ENCODE measurements at places on chromosomes 2 and 18.

DNA sequence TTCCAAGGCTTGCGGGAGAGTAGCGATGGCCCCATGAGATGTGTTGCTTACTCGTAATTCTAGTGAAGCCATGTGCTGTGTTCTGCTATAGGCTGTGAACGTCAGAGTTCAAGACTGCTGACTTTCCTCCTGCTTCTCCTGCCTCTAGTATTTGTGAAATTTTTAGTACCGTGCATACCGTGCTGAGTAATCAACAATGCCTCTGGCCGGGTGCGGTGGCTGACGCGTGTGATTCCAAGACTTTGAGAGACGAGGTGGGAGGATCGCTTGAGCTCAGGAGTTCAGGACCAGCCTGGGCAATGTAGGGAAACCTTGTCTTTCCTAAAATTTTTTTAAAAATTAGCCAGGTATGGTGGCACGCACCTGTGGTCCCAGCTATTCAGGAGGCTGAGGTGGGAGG, 59.9 kb upstream of the B3GNT7 start:
- no peak for DNase-seq

DNA sequence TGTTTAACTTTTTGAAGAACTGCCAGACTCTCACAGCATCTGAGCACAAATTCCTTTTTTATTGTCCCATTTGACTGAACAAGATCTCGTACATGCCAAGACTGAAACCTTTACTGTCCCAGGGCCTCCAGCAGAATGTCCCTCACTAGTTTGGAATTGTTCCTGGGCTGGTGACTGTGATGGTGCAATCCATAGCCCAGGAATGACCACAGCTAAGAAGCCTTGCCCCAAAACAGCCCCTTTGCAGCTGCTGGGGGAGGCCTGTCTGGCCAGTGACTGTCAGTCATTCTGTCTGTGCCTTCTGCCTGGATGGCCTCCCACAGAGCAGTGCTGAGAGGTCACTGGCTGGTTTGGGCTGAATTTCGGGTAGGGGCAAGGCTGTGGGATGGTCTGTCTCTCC, 184.5 kb upstream of the MSH6 start:
- no peak for DNase-seq

DNA sequence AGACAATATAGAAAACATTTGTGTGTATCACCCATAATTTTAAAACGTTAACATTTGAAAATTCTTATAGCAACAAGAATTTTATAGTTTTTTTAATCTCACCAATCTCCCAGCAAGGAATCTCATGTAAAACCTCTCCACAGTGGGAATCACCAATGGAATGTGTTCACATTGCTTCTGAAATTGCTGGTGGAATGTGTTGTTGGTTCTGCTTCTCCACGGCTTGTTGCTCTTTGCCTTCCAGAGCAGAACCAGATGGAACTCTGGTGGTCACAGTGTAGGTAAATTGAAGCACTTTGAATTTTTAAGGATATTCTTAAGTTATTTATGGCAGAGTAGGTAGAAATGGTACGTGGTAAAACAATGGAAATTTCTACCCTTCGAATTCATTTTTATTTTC, 35.1 kb downstream of the DCAF17 start:
- DNase-seq, result no peak

DNA sequence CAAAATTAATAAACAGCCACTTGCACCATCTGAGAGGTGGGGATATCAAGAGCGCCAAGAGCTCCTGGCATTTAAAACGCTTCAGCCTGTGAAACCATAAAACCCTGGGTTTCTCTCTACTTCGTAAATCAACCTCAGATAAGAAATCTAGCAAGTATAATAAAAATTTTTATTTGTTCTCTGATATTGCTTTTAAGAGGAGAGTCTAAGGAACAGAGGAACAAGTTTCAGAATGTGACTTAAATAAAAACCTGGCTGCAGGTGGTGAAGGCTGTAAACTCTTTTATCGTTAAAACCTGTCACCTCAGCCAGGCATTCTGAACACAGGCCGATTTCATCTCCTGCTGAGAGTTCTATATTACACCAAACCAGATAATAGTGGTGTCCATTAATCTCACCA, 9.9 kb downstream of the DYTN start:
- DNase-seq, result no peak

DNA sequence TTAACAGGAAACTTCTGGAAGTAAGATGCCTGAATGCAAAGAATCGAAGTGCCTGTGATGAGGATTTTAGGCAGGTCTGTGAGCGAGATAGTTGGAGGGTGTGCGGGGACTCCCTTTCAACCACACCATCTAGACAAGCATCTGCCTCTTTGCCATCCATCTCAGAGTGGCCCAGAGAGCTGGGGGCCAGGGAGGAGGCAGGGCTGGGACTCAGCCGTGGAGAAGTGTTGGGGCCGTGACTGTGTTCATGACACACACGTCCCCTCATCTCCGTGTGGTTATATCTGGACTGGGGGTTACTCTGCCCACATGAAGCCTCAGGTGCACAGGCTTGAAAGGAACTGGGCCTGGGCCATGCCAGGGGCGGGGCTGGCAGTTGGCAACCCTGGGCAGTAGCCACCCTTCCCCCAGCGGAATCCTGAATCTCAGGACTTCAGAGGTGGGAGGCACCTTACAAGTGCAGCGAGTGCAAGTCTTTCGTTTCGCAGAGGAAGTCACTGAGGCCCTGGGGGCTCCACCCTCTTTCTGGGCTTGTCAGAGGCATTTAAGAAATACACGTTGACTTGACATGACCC, 112.5 kb downstream of the SLC4A3 start:
- no peak for DNase-seq

- DNase-seq, result no peak
These were observed 500.0 kb upstream of the SETBP1 start for GRCh38 chr18:44180683-44181082.

GRCh38 chr2:7972670-7973069, 709.2 kb upstream of the ID2 start:
- DNase-seq, result no peak

DNA sequence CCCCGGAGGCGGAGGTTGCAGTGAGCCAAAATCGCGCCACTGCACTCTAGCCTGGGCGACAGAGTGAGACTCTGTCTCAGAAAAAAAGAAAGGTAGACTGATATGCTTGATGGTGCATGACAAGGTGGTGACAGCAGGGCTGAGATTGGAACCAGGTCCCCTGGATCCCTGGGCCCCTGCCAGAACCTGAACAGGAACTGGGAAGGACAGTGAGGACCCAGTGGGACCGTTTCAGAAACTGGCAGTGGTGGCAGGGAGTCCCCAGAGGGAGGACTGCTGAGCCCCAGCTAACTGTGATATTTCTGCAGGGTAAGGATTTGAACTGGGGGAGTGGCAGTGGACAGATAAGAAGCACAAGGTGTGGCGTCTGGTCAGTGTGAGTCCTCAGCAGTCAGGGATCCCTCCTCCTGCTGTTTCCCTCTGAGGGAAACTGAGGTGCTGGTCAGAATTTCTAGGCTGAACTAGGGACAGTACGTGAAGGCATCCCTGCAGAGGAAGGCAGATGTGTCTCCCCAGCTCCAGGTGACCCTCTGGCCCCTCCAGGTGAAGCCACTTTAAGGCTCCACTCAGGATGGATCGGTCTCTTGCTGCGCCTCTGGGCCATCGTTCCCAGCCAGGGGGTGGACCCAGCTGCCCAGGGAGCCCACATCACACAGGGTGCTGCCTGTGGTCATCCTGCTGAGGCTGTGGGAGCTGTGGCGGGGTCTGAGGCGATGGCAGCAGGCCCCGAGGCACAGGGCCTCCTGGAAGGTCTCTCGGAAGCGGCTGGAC, 5.6 kb downstream of the NMUR1 start:
- no peak for DNase-seq

GRCh38 chr2:45166229-45166890, 157.1 kb upstream of the SIX2 start:
- DNase-seq, result no peak

DNA sequence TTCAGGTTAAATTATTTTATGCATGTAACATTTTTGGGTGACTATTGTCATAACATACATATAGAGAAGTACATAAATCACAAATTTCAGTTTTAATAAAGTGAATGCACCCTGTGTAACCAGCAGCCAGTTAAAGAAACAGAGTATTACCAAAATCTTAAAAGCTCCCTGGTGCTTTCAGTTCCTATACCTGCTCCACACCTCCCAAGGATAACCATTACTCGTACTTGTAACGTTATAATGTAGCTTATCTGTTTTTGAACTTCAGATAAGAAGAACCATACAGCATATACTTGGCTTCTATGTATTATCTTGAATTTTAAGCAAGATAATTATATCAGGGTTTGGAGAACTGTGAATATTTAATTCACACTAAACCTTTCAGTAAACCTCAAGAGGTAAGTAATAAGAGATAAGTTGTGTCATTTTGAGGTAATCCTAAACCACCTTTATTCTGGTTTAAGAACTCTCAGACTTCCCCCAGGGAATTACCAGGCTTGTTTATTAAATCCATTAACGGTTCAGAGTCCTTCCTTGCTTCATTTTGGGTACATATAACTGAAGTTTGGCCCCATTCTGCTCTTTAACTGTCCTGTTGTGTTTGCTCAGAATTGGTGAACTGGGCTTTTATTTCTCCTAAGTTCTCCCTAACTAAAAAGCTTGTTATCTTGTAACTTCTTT, 58.6 kb downstream of the LCLAT1 start:
- DNase-seq, result no peak

- no peak for DNase-seq
These were observed 118.8 kb downstream of the ABCA12 start for GRCh38 chr2:215019521-215020145.

GRCh38 chr2:8682719-8683667, 1.1 kb downstream of the ID2 start:
- peak; percentile 33 for DNase-seq

GRCh38 chr18:25126751-25127150, 225.2 kb downstream of the ZNF521 start:
- no peak for DNase-seq

DNA sequence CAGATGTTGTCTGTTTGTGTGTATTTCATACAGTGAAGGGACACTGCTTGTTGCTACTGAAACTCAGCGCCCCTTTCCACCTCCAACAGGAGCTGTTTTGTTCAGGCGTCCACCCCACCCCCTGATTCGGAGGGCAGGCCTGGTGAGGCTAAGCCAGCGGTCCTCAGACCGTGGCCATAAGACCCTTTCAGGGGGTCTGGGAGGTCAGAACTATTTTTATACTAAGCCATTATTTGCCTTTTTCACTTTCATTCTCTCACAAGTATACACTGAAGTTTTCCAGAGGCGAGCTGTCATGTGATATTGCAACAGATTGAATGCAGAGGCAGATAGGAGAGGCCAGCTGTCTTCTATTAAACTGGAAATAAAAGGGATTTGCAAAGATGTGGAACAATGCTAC, 39.7 kb upstream of the IGFBP5 start:
- DNase-seq, result no peak

GRCh38 chr2:122883849-122884248, 1128.4 kb downstream of the TSN start:
- no peak for DNase-seq

DNA sequence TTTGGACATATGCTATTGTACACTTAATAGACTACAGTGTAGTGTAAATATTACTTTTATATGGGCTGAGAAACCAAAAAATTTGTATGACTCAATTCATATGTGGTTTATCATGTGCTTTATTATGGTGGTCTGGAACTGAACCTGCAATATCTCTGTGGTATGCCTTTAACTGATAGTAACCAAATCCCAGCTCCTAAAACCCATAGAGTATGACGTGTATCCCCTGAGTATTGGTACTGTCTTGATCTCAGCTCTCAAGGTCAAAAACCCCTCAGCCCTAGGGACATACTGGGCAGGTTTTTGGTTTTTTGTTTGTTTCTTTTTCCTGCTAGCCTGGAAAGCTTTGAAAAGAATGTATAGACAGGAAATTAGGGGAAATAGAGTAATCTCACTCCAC, 42.2 kb upstream of the ARHGAP15 start:
- DNase-seq, result no peak

DNA sequence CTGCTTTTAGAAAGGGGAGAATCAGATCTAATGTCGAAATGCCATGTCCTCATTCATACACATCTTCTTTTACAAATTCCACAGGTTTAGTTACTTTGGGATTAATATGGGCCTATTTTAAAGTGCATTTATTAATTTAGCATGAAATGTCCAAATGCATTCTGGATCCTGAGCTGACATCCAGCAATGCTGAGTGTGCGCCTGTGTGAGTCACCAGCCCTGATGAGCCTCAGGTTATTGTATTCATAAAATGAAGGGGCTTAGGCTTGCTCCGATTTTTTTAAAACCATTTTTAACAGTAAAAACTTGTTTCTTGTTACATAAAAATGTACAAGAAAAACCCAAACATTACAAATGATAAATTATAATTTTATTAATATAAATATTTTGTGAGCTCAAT, 94.1 kb downstream of the SH3YL1 start:
- DNase-seq, result no peak

- DNase-seq, result no peak
These were observed 223.4 kb downstream of the SP3 start for GRCh38 chr2:173741759-173742158.

DNA sequence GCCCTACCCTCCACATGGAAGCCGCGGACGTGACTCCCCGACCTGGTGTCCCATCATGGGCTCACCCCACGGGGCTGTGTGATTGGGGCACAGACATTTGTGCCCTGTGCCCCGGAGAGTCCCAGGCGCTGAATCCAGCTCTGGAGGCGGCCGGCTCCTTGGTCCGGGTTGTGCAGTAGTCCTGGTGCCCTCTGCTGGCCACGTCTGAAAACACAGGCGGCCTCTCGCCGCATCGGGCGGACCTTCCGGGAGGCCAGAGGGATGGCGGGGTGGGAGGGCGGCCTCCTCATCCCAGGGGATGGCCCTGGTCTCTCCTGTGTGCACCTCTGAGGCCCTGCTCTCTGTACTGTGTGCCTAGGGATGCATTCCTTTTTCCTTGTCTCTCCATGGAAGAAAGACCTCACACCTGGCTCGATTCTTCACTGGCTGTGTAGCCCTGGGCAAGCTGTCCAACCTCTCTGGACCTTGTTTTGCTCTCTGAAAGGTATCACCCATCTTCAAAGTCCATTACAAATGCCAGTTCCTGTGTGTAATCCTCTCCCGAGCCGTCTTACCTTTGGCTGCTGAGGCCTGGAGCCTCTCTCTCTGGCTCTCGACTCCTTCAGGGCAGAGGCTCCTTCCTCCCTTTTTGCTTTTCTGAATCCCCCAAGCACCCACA, 27.6 kb downstream of the CELF4 start:
- DNase-seq, result no peak

DNA sequence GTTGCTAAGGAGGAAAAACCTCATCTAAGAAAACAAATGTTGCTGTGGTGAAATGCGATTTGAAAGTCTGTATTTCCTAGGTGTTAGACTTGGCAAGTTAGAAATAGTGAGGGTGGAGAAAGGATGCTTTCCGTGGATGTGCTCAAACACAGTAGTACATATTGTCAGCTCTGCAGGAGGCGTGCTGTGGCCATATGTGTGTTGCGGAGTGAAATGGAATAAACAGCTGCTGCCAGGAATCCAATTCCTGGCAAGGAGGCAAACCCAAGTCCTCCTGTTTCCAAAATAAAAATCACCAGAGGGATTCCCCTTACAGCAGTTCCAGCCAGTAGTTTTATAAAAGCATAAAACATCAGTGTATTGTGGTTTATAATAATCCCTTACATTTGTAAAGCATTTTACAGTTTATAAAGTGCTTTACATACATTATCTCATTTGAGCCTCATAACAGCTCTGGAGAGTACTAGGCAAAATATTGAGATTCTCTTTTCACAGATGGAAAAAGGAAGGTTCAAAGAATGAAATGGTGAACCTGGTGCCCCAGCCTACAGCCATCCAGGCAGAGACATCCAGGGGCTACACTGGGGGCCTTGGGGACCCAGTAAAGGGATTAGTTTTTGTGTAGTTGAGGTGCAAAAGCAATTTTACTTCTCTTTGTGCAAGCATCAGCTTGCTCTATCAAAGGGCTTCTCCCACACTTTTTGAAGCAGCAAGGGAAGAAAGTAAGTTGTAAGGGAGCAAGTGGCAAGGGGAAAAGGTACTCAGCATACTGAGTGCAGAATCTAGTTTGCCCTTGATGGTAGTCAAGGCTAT, 206.0 kb downstream of the AGPS start:
- no peak for DNase-seq

GRCh38 chr2:227788561-227789018, 25.1 kb upstream of the CCL20 start:
- DNase-seq, result no peak
